ENCODE measurements at places on chromosomes 1 and 21.

GRCh38 chr21:35342440-35342839 is 293.3 kb upstream of the RUNX1 start:
- no peak for DNase-seq

DNA sequence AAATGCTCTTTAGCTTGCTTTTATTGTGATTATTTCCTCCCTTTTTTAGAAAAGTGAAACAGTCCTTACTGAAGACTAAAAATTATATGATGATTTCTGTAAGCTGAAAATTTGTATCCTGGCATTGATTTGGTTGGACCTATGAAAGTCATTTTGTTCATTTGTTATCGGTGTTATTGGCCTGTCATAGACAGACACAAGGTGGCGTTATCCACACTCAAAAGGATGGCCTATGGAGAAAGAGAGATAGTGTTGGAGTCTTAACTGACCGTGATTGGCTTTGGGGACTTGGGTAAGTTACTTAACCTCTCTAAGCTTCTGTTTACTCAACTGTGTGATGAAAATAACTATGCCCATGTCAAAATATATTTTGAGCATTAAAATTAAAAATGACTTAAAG is 203.6 kb upstream of the CHODL start:
- no peak for DNase-seq

GRCh38 chr1:88016947-88017346 is 667.1 kb upstream of the PKN2 start:
- DNase-seq: no peak

GRCh38 chr1:154129391-154129970 is 25.4 kb downstream of the NUP210L start:
- no peak for DNase-seq

GRCh38 chr1:91046766-91047165 is 24.9 kb upstream of the ZNF644 start:
- DNase-seq: no peak

- no peak for DNase-seq
These were observed 6.9 kb downstream of the DTL start for GRCh38 chr1:212042436-212042835.

DNA sequence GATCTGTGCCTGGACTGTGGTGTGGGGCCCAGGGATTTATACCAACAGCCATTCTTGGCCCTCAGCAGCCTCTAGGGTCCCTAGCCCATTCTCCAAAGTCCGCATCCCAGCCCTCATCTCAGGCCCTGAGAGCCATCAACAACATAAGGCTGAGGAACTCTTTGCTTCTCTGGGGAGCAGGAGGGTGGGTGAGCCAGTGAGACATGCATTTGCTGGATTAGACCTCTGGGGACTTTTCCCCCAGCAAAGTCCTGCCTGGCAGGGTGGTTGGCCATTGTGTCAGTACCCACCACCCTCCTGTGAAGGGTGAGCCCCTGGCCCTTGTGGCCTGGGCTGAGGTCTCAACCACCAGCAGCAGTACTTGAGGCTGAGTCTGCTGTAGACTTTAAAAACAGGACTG is 24.2 kb upstream of the FAM20B start:
- no peak for DNase-seq

DNA sequence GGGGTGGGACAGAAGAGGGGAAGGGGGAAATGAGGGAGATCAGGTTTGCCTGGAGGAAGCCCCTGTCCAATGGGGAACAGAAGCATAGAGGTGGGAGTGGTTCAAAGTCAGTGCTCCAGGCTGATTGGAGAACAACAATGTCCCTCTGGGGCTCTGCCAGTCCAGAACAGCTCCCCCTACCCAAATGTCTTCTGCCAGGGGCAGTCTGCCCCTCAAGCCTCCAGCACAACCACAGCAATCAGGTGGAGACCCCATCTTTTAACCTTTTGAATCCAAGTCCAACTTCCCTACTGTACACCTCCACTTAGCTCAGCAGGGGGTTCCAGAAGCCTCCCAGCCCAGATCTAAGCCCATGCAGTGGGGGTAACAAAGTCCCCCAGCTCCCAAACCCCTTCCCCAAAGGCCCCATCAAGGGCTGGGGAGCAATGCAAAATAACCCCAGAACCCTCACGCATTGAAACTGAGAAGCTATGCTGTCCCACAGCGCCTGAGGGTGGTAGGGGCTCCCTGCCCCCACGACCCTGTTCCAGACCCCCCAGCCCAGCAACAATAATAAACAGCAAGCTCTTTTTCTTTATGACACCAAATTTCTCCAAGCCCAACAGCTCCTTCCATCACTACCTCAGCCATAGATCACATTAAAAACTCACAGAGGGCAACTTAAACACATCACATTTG is 3.3 kb downstream of the AHDC1 start:
- no peak for DNase-seq

GRCh38 chr1:61864489-61864888 is 122.2 kb downstream of the PATJ start:
- DNase-seq: no peak

GRCh38 chr1:156413391-156414246 is 44.6 kb downstream of the RHBG start:
- DNase-seq: no peak

GRCh38 chr1:85449356-85449755 is 15.6 kb downstream of the DDAH1 start:
- no peak for DNase-seq

- no peak for DNase-seq
These were observed 164.4 kb upstream of the DPT start for GRCh38 chr1:168893359-168893801.
